ENCODE measurements at places on chromosomes 2 and 18. TPM values are rescaled to one million over a fixed set of nuclear protein-coding genes. Genes with fewer than 3 reads are reported as not detected.

DNA sequence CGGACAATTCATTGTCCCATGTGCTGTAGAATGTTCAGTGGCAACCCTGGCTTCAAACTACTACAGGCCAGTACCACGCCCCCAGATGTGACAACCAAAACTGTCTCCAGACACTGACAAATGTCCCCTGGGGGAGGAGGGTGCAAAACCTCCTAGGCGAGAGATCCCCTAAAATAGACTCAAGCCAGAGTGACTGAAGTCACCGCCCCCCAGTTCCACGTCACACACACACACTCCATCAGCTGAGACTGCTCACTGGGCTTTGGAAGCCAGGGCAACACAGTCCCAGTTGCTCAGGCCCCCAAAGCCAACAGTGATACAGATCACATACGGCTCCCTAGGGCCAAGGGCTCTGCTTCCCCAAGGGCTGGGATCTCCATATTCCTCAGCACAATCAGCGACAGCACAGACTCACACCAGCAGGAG lies 19.1 kb downstream of the HDAC4 start:
- peak; percentile 44 for DNase-seq

DNA sequence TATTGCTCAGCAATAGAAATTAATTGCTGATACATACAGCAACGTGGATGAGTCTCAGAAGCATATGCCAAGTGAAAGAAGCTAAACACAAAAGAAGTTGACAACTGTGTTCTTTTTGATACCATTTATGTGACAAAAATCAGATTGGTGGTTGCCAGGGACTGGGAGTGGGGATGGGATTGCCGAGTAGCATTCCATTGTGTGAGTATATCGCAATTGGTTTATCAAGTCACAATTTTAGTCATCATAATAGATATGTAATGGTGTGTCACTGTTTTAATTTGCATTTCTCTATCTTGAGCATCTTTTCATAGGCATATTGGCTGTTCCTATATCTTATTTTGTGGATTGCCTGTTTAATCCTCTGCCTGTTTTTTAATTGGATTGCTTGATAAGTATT lies 20.9 kb downstream of the STRADB start:
- DNase-seq: no peak

GRCh38 chr2:85188852-85189251 lies 55.7 kb downstream of the TCF7L1 start:
- no peak for DNase-seq

DNA sequence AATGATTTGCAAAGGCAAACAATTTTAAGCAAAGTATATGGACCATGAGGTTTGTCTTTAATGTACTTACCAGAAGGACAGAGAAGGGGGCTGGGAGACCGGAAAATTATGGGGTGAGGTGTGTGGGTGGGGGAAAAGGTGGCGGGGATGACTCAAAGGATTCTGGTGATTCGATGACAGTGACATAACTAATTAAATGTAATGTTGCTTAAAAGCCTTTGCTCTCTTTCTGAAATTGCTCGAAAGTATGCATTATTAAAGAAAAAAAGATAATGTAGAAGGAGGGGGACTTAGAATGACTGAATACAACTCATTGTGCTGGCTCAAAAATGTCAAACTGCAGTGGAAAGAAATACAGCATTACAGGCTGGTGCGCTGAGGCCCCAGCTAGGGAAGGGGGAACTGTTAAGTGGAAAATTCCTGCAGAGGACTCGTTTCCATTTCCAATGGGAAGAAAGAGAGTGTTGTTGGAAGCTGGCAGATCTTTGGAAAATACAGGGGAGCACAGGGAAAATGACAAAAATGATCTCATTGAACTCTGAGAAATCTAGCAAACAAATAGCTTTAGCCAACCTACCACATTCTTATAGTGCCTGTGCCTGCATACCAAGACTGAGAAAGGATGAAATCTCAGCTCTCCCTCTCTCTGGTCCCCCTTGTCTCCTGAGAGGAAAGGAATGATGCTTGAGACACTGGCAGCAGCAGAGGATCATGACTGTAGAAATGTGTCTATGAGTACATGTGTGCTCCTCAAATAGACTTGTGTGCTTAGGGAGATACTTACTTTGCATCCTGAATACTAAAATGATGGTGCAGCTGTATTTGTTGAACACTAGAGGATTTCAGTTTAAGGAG lies 632.4 kb downstream of the NYAP2 start:
- DNase-seq: no peak

- DNase-seq: no peak
Observed at GRCh38 chr2:163640542-163641193, 95.1 kb downstream of the FIGN start.

DNA sequence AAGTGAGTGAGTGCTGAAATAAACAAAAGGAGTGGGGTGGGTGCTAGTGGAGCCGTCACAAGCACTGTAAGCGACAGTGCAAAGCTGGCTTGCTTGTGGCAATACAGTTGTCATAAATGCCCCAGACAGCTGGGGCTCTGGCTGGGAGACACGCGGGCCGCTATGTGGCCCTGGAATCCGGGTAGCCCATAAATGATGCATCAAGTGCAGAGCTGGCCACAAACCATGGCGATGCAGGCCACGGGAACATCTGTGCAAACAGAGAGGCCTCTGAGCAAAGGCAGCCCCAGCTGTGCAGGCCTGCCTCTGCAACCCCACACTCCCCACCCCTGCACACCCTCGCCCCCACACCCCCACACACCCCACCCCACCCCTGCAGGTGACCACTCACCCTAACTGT lies 349.2 kb upstream of the ID2 start:
- DNase-seq: no peak

GRCh38 chr2:1156531-1156930 lies 205.9 kb downstream of the SNTG2 start:
- no peak for DNase-seq

DNA sequence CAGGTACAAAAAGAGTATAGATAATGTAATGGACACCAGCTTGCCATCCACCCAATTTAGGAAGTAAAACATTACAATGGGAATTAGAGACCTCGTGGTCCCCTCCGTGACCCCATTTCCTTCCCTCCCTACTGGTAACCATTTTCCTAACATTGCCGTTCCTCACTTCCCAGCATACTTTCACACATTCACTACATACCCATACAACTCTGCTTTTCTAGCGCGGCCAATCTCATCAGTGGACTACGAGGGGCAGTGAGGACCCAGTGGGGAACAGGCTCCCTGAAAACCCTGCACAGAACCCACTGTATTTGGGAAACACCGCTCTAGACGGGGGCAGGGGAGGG lies 1.1 kb downstream of the ENOSF1 start:
- no peak for DNase-seq

DNA sequence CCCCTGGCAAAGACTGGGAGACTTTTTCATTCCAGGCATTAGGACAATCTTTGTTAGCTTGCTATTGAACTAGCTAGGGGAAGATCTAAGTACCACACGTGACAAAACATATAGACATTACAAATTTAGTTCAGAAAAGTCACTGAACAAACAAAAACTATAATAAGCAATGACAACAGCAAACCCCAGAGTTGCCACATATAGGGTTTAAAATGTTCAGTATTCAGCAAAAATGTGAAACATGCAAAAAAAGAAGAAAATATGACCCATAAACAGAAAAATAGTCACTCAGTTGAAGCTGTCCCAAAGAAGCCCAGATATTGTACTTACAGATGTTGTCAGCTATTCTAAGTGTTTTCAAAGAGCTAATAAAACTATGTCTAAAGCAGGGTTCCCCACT lies 431.1 kb upstream of the CDH2 start:
- no peak for DNase-seq

GRCh38 chr18:5542515-5543035 lies 1.2 kb downstream of the EPB41L3 start:
- DNase-seq: peak; percentile 73

- DNase-seq: no peak
Observed at GRCh38 chr2:45289997-45290709, 280.9 kb upstream of the SIX2 start.

GRCh38 chr18:46528037-46528436 lies 129.0 kb downstream of the LOXHD1 start:
- DNase-seq: no peak

PARD6G gene
- total RNA-seq: 13.0 TPM

ARMC9 gene
- 95.3 TPM for total RNA-seq

VWA3B gene
- total RNA-seq: not detected

PPP1R1C gene
- total RNA-seq: not detected

CRYGC gene
- not detected for total RNA-seq

PLEK gene
- 5.8 TPM for total RNA-seq

RPL31 gene
- 2,345 TPM for total RNA-seq

SLC23A3 gene
- total RNA-seq: 3.9 TPM

CRACDL gene
- 0.36 TPM for total RNA-seq

SFTPB gene
- total RNA-seq: not detected

RND3 gene
- total RNA-seq: 31.3 TPM

RTP5 gene
- not detected for total RNA-seq

Measured in sigmoid colon (tissue), 7 donors.